ENCODE measurements at places on chromosomes 6 and 20.

- DNase-seq: no peak
Observed at GRCh38 chr6:49911252-49911651, 44.9 kb upstream of the CRISP1 start.

- no peak for DNase-seq
Observed at GRCh38 chr6:7787137-7787608, 61.3 kb downstream of the BMP6 start.

GRCh38 chr6:33128318-33128717, 52.5 kb downstream of the HLA-DPB1 start:
- DNase-seq: no peak

DNA sequence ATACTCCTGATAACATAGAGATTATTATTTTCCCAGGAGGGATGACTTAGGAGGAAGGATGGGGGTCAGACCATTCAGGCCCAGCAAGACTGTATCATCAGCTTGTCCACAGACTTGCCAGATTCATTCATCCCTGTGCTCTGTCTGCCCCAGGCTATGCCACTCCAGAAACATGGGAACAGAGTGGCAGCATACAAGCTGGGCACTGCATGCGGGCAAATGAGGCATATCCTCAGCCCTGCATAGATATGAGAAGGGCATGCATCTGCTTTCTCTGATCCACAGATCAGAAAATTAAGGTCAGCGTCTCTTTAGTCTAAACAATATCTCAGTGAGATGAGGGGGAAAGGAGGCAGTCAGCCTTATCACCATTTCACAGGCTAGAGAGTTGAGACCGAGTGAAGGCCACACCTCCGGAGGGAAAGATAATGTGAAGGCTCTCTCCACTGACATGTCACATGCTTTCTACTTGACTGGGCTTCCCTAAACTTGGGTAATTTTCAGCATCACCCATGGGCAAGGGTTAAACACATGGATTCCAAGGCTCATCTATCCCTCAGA, 140.5 kb downstream of the TFAP2B start:
- no peak for DNase-seq

- no peak for DNase-seq
Observed at GRCh38 chr20:20456741-20457140, 88.8 kb downstream of the INSM1 start.

GRCh38 chr6:41502566-41502916, 43.6 kb upstream of the FOXP4 start:
- DNase-seq: no peak

- DNase-seq: no peak
Observed at GRCh38 chr6:137496909-137497720, 2.9 kb upstream of the OLIG3 start.

DNA sequence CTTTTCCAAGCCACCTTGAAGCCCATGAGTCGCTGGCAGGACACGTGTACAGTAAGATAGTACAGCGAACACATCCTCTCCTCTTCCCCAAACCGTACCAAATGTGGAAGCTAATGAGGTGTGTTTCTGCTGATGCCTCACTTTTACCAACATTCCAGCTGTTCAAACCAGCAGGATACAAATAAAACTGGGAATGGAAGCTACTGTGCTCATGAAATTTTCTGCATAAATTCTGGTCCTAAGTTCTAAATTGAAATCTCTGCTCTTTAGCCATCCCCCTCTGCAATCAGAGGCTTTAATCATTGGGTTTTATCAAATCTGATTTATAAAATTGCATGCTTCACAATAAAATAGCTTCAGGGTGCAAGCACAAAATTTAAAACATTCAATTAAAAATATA, 81.9 kb upstream of the RIN2 start:
- DNase-seq: no peak

- no peak for DNase-seq
Observed at GRCh38 chr20:31523361-31524283, 9.4 kb downstream of the HM13 start.

GRCh38 chr6:32189069-32189741, 797 bp downstream of the PBX2 start:
- DNase-seq: no peak

DNA sequence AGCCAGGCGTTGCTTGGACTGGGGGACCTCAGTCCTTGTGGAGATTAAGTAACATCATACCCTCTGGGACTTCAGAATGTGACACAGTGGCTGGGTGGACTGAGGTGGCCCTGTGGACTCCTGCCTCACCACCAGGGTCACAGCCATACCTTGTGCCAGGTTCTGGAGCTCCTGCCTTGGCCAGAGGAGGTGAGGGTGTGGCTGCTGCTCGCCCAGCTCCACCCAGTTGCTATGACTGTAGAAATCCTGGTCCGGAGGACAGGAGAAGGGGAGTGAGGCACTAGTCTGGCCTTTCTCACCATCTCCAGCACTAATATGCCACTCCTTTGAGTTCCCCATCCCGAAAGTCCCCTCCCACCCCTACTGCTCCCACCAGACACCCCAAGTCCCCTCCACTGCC, 1.9 kb downstream of the VWA7 start:
- no peak for DNase-seq

DNA sequence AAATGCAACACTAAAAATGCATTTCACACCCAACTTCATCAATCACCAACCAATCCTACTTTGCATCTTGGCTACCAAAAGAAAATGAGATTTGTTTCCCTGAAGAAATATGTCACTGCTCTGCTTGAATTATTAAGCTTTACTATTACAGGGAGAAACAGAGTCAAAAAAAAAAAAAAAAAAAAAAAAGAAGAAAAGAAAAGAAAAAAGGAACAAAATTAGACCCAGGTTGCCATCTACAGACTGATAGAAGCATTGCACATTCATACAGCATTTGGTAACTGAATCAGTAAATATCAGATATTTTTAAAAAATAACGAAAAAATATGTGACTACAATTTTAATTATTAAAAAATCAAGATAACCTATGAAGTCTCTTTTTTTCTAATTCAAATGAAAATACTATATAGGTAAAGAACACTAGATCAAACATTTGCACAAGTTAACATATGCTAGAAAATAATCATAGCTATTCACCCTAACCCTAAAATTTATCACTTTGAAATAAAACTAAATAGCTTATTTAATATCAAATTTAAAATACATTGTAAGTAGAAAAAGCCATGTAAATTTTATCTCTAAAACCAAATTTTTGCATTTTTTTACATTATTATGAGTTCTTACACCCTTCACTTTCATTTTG, 83.3 kb downstream of the DCDC2 start:
- DNase-seq: no peak
